Substantia nigra (tissue), 51 donors: ENCODE measurements at places on chromosomes 1 and 21.

GRCh38 chr1:116446686-116447085, 73.6 kb downstream of the ATP1A1 start:
- DNase-seq, result no peak

DNA sequence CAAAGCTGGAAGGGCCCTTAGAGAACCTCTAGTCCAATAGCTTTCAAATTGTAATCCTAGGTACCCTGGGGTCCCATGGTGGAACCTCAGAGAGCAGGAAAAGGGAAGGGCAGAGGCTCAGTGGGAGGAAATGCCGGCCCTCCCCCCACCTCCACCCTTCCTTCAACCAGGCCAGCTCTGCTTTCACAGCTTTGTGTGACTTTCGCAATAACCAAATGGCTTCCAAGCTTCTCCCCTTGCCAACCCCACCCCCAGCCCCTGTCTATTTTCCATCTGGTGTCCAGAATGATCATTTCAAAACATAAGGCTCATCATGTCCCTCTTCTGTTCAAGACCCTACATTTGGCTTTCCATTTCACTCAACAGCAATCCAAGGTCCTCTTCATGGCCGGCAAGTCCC, 74.4 kb downstream of the CD58 start:
- no peak for DNase-seq

DNA sequence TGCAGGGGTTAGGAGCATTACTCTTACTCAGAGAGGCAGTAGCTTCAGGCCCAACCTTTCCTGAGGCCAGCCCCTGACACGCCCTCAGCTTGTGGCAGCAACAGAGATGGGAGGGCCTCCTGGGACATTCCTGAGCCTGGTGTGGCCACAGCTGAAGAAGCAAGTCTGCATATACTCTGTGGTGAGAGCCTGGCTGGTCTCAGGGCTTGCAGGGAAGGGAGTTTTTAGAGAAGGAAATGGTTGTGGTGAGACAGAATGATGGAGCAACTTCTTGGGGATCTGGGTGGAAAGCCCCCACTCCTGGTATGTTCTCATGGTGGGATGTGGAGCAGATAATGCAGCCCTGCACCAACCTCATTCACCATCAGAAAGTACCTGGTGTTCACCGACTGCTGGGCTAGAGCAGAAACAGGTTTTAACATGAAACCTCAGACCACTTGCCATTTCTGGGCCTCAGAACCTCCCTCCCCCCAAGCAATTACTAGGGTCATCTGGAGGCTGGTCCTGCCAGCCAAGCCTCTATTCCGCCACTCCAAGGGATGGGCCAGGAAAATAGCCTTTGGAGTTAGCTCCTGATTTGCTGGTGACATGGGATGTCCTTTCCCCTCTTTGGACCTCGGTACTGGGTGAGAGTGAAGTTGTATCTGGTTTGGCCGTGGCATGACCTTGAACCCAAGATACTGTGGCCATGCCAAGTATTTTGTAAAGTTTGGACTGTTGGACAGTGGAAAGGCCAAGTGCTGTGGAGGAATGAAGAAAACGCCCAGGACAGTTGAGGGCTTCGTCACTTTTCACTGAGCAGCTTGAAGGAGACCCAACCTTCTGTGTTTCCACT, 28.1 kb upstream of the RNF19B start:
- DNase-seq, result no peak

DNA sequence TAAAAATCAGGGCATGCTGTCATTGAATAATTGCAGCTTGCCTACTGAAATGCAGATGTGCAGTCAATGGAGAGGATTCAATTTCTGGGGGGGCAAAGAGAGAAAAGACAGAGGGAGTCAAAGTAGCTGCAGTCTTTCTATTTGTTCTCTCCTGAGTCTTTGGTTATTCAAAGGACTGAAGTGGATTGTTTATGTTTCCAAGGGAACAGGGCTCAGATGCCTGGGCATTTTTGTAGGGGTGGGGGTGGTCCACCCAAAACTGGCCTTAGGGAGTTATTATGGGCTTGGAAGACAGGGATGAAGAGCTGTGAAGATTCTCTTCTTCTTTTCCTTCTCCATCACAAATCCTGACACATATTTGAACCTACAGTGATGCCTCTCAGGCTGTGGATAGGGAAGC, 408.8 kb upstream of the DAB1 start:
- no peak for DNase-seq

DNA sequence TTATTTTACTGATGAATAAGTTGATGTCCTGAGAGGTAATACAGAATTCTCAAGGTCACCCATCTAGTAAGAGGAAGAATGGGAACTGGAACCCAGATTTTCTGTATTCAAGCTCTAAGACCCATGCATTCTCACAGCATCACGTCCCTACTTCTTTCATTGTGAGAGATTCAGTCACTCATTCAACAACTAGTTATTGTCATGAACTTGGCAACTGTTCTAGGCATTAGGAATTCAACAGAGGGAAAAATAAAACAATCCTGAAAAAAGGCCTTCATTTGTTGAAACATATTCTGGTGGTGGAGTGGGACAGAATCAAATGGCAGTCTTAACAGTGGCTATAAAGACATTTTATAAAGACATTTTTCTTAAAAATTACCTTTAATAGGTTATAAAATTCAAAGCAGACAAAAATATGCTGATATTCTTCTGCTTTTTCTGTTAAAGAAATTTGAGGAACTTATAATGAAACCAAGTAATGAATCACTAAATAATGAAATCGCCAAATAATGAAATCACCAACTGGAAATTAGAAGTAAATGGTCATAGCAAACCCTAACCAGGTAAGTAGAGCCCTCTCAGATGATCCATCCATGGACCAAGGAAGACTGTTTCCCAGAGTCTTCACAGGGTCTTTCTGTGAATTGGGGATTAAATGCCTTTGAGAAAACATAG, 136.5 kb upstream of the DPYD start:
- no peak for DNase-seq

GRCh38 chr1:174666248-174666647, 218.5 kb downstream of the GPR52 start:
- no peak for DNase-seq

DNA sequence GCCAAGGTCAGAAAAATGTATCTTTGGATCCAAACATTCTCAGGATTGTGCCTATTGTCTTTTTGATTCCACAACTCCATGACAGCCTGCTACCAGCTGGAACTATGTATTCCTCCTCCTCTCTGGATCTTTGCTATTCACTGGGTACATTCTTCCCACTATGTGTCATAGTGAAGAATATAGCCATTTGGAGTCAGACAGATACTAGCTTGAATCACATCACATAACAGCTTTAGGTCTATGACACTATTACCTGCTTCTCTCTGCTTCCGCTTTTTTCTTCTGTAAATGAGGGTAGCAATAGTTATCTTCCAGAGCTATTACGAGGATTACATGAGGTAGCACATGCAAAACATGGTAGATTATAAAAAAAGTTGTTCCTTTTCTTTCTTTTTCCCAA, 5.4 kb upstream of the EXO1 start:
- no peak for DNase-seq

GRCh38 chr1:78255846-78256245, 210.1 kb downstream of the GIPC2 start:
- no peak for DNase-seq

GRCh38 chr21:42349420-42350317, 1.1 kb downstream of the TFF2 start:
- DNase-seq, result no peak

- no peak for DNase-seq
Observed at GRCh38 chr1:71414179-71414578, 333.3 kb upstream of the ZRANB2 start.

GRCh38 chr1:35962952-35963351, 32.0 kb downstream of the AGO3 start:
- no peak for DNase-seq

GRCh38 chr1:55180075-55180670, 35.0 kb downstream of the USP24 start:
- no peak for DNase-seq

DNA sequence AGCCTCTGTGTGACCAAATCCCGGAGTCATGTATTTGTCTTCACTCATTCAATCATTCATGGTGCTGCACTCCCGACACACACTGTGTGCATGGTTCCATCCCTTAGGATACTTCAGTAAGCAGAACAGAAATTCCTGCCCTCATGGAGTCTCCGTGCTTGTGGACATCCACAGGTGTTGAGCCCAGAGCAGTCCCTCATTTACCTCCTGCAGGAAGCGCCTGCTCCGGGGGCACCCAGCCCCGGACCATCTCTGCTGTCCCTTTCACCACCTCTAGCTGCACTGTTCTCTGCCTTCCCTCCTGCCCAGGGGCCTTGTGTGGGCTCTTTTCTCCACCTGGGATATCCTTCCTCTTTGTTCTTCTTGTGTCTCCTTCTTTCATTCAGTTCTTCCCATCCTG, 9.5 kb upstream of the ZBTB21 start:
- DNase-seq, result no peak
